HS-5 (cell line): ENCODE measurements at places on chromosomes 16 and 17.

- no peak for DNase-seq
These were observed 2.2 kb upstream of the BAHCC1 start for GRCh38 chr17:81392909-81393654.

- no peak for DNase-seq
These were observed 1.5 kb upstream of the KRT23 start for GRCh38 chr17:40938981-40939380.

DNA sequence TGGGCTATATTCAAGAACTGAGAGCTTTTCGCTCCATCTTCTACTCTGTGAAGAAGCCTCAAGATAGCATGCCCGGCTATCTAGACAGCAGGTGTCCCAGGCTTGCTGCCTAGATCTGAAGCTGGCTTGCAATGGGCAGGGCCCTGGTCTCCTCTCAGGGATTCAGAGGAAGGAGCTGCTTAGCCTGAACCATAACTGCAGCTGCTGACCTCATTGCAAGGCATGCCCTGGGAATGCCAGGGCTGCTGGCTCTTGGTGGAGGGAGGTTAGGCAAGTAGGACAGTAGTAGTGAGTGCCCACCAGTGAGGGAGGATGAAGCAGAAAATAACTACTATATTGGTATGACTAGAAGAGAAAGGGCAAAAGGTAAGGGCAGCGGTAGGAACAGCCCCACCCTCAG, 21.3 kb upstream of the SLC35B1 start:
- DNase-seq = no peak

DNA sequence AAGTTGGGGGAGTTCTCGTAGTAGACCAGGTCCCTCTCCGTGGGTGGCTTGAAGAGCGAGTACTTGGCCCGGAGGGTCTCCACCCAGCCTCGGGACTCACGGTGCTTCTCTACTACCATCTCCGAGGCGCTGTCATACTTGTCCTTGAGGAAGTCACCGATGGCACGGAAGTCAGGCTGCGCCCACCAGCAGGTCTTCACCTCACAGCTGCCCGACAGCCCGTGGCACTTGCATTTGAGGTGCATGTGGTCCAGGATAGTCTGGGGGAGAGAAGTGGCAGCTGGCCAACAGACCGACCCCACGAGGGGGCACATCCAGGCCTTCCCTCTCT, 50.0 kb downstream of the WNT3 start:
- no peak for DNase-seq

- no peak for DNase-seq
These were observed 3.6 kb downstream of the ZNF646 start for GRCh38 chr16:31077592-31078396.

DNA sequence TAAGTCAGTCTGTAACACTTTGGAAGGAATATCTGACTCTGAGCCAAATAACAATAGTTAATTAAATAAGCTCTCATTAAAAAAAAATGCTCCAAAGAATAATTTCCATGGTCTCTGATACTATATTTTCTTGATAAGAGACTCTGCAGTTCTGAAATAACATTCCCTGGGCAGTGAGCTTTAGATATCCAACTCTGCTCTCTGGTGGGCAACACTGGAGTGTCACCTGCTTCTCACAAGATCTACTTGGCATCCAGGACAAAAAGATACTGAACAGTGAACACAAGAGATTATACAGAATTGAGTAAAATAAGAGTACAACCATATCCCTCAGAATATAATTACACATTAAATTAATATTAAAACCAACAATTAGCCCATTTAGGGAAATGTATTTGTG, 13.7 kb downstream of the BLMH start:
- no peak for DNase-seq

DNA sequence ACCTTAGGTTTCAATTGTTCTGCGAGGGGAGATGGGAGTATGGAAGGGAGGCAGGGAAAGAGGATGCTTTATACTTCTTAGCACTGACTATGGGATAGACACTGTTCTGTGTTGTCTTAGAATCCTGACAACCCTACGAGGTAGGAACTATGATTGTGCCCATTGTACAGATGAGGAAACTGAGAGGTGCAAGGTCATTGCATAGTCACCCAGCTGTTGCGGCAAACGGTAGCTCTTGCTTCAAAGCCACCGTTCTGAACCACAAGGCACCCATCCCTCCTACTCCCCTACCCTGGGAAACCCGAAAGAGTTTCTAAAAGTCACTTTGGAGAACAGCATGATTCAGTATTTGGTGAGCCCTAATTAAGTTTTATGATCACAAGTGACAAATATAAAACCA, 7.5 kb downstream of the CCDC40 start:
- no peak for DNase-seq

GRCh38 chr16:54318941-54319340, 32.4 kb upstream of the IRX3 start:
- DNase-seq = no peak

DNA sequence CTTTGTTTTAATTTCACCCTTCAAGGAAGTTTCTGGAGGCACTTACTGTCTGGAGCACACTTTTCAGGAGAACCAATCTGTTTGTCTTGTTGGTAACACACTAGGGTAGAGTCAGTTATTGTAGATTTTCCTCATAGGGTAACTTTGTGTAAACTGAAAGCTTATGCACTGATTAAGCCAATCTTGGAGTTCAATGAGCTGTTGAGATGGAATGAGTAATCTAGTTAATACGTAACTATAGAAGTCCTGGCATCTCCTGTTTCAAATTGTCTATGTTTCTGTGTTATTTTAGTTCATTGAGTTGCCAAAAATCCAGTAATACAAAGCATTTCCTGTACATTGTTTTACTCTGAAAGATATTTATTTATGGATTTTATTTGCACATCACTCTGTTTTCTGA, 111.6 kb upstream of the HAS3 start:
- peak; percentile 83 for DNase-seq

GRCh38 chr16:11781773-11782172, 15.3 kb downstream of the ZC3H7A start:
- no peak for DNase-seq
